ENCODE measurements at places on chromosomes 2 and 18. TPM values are rescaled to one million over a fixed set of nuclear protein-coding genes. Genes with fewer than 3 reads are reported as not detected.

Gene PELI1
- total RNA-seq: 28.3 TPM

Gene TBC1D8
- total RNA-seq: 12.8 TPM

Gene DLX1
- 0.25 TPM for total RNA-seq

Gene LRRC30
- not detected for total RNA-seq

Gene OLA1
- 163 TPM for total RNA-seq

Measured in motor neuron (in vitro differentiated cells).